SK-N-DZ (cell line): ENCODE measurements at places on chromosomes 1 and 21.
A peak's percentile ranks its signal among the peaks of the same experiment; 100 is the strongest.

DNA sequence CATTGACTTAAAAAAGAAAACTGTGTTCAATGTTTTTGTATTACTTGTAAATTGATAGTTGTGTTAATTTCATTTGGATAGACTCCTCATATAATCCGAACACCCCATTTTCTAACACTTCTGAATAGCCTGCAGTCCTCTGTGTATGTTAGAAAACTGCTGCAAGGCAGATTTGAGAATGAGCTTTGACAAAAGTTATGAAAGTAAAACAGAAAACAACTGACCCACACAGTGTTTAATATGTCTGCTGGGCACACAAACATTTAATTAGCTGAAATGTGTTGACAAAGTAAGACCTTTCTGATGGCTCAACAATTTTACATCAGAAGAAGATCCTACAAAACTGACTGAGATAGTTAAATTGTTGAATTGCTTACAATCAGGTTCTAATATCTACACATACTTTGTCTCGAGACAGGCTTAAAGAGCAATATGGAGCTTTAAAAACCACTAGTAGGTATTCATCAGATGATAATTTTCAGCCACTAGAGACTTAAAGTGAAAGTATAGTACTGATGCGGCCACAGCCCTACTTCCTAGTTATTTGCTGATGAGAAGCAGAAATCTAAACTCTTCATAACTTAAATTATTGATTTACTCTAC is 40.0 kb upstream of the PRMT6 start:
- DNase-seq, result no peak

DNA sequence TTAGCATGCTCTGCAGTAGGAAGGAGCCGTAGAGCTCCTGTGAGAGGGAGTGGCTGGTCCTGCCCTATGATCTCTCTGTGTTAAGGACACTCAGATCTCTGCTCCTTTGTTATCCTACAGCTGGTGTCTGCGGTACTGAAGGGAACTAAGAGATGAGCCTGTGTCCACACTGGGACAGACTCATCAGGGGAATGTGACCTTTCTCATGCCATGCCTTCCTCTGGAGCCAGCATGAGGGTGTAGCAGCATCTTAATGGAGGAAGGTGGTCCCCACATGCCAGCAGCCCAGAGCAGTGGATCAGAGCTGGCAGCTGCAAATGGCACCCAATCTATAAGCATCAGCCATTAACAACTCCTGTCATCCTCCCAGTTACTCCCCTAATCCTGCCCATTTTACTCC is 24.7 kb upstream of the GUCA2B start:
- no peak for DNase-seq

DNA sequence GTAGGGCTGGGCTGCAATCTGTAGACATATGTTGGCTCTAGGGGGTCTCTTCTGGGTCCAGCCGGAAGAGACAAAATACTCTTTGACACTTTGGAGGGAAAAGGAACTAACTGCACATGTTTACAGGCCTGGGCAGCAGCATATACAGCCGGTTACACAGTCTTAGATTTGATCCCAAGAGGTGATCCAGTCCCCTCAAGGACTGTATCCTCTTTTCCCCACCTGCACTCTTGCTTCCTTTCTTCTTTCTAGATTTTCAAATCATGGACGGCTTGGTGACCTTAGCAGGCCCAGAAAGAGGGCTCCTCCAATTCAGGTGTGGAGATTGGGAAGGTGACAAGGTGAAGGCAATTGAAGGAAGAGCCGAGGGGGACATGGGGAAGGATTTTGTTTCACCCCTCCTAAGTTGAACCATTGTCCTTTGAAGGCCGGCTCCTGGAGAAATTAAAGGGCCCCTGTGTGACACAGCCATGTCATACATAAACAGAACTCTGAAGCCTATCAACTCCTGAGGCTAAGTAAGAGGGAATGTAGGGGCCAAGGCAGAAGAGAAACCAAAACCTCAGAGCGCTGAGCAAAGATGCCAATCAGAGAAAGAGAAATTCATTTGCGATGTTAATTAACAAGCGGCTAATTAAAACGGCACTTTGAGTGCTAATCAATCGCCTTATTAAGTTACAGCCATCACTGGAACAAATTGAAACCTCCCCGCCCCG is 5.9 kb upstream of the BARHL2 start:
- DNase-seq, result no peak

- DNase-seq, result no peak
These were observed 428.0 kb upstream of the CAMK1G start for GRCh38 chr1:209155546-209155945.

GRCh38 chr1:59352065-59352464 is 55.2 kb downstream of the FGGY start:
- peak; percentile 6 for DNase-seq

DNA sequence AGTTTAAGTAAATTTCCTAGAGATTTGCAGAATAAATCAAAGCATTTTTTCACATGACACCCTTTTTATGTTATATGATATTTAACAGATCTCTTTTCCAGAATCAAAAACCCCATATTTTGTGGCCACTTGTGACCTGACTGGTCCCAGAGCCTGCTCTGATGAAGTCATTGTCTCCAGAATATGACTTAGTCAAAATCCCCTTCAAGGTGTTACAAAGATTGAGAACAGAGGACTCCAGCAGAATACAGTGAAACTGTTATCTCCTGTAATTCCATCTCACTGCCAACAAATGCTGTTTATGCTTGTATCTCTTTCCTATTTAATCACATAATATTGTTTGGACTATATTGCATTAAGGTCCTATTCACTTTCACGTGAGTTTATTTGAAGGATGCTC is 25.6 kb downstream of the RGS1 start:
- no peak for DNase-seq

DNA sequence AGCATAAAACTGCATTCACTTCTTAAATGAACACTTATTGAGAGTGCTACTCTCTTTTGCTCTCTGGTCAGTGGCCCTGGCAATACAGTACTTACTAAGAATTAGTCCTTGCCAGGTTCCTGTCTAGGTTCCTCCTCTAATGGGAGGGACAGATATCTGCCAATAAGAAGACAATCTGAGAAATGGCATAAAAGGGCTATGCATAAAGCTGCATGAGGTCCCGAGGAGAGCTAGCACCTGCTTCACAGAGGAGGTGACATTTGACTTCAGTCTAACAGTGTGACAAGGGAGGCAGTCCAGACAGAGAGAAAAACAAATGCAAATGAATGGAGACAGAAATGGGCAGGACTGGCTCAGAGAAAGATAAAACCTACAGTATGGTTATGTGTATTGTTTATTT is 357.1 kb upstream of the SGIP1 start:
- no peak for DNase-seq

DNA sequence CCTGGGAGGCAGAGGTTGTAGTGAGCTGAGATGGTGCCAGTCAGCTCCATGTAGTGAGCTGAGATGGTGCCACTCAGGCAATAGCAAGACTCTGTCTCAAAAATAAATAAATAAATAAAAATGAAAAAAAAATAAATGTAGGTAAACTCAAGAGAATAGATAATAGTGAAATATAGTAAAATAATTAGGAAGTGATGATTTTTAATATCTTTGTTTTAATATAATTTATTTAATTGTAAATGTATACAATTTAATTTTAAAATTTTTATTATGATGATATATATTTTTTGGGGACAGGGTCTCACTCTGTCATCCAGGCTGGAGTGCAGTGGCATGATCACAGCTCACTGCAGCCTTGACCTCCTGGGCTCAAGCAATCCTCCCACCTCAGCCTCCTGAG is 19.6 kb upstream of the SERINC2 start:
- DNase-seq, result no peak

GRCh38 chr1:42952303-42953001 is 6.2 kb downstream of the SLC2A1 start:
- DNase-seq, result no peak

- no peak for DNase-seq
These were observed 6.1 kb upstream of the PSMA5 start for GRCh38 chr1:109432336-109432735.

GRCh38 chr1:16175610-16176553 is 20.0 kb upstream of the EPHA2 start:
- DNase-seq, result no peak

GRCh38 chr1:12472798-12473551 is 145.0 kb downstream of the DHRS3 start:
- DNase-seq, result no peak

GRCh38 chr1:210367566-210367965 is 38.9 kb downstream of the HHAT start:
- DNase-seq, result no peak

GRCh38 chr1:200207711-200208126 is 180.2 kb downstream of the NR5A2 start:
- no peak for DNase-seq

- DNase-seq, result no peak
These were observed 55.5 kb upstream of the ESRRG start for GRCh38 chr1:216778737-216779136.

DNA sequence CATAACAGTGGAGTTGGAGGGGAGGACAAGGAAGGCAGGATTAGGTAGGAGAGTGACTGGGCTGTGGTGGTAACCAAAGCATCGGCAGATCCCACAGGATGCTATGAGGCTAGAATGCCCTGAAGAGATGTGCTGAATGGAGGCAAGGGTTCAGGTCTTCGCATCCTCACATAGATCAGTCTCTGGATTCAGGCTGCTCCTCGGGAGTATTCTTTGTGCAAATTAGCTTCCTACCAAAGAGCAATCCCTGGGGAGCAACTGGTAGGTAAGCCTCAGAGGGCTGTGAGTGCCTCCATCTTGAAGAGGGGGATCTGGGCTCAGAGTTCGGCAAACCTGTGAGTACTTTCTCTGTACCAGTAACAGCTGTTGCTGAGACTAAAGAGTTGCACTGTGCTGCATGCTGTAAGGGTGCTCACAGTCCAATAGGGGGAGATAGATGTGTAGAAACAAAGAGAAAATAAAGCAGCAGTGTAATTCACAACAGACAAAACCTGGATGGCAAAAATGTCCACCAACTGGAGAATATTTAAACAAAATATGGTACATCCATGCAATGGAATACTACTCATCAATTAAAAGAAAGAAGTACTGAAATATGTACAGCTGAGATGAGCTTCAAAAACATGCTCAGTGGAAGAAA is 322.4 kb upstream of the DEPDC1 start:
- peak; percentile 28 for DNase-seq

DNA sequence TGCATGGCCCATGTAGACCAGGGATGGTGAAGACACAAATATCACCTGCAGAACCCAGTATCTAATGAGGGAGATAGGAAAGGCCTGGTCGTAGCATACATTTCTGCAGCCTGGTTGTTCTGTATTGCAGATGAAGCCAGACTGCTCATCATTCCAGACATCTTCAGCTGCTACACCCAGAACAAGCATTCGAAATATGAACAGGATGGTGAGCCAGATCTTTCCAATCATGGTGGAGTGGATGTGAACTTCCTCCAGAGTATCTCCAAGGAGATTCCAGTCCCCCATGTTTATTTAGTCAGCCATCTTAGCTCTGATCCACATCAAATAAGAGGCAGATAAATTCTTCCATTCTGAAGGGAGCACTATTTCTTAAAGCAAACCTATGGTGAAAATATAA is 2.7 kb upstream of the MYCBP start:
- no peak for DNase-seq

DNA sequence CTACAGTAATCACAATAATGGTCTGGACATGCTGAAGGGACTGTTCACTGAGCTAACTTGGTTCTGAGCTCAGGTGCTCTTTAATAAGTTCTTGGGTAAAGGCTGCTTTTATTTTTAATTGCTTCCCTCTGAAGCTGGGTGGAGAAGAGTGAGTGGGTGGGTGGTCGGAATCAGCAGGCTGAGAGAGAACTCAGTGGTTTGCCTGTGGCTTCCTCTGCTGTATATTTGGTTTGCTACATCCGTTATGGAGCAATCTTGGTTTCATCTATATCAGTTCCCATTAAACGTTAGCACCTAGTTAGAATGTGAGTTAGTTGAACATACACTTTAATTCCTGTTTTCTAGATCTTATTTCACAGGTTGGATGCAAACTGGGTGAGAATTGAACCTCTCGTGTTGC is 23.3 kb downstream of the CNIH4 start:
- no peak for DNase-seq

DNA sequence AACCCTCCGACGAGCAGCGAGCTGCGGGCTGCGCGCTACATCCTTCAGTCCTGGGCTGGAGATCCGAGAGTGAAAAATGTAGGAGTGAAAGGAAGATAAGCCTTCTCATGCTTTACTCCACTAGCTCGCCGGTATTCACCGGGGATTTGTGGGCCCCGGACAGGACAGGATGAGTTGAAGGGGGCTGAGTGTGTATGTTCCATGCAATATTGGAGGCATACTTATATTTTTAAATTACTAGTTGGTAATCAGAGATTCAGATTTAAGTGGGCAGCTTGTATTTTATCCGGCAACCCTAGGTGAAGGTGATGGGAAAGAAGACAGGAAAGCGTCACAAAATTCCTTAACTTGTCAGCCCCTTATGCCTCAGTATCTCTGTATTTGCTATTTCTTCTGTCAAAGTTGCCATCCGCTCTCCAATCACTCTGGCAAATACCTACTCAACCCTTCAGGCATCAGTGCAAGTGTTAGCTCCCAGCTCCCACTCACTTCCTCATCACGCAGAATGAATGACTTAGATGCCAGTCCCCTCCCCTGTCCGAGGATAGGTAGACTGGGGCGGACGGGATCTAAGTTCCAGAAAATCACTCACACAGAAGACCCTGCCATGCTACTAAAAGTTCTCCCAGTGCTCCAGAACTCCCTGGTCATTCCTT is 503 bp upstream of the PIGM start:
- peak; percentile 4 for DNase-seq

GRCh38 chr1:16243936-16244649 is 7.1 kb upstream of the CPLANE2 start:
- peak; percentile 68 for DNase-seq

- no peak for DNase-seq
These were observed 2.5 kb upstream of the DCAF8 start for GRCh38 chr1:160264795-160265307.

DNA sequence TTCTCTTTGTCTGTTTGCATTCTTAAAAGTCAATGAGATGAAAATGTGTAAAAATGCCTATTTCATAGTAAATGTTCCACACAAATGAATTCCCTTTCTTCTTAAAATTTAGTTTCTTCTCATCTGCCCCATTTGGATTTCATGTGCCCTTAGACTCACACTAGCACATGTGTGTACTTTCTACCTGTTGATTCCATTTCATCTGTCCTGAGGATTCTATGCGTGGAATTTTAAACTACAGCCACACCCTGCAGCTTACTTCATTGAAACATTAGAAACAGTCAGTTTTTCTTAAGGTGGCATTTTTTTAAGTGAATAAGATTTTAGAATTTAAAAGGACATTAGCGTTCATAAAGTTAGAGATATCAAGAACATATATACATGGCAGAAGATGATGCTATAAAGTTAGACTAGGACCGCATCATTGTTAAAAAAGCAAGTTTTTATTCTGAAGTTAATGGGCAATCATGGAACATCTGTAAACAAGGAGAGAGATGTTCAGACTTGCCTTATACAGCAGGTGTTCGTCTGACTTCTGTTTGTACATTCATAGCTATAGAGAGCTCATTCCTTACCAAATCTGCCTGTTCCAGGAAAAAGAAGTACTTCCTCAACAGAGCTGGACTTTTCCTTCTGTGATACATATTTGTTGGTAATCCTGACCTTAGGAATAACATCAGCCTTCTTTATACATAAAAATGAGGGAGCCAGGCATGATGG is 3.9 kb upstream of the TUT4 start:
- DNase-seq, result no peak

- peak; percentile 51 for DNase-seq
These were observed 21.8 kb downstream of the MMEL1 start for GRCh38 chr1:2611031-2611501.

- no peak for DNase-seq
These were observed 183.2 kb upstream of the HMCN1 start for GRCh38 chr1:185551008-185551407.
